SJSA1 (cell line): ENCODE measurements at places on chromosomes 2 and 18. TPM values are rescaled to one million over a fixed set of nuclear protein-coding genes. Genes with fewer than 3 reads are reported as not detected.

KCNS3 gene
- 4.9 and 35.6 TPM in 2 replicates for total RNA-seq

CD8A gene
- not detected in 2 replicates for total RNA-seq

LRRTM1 gene
- not detected in 2 replicates for total RNA-seq

REG3G gene
- not detected in 2 replicates for total RNA-seq

GPR35 gene
- total RNA-seq, result 0.13 TPM in 1 of 2 replicates, not detected in the other

- no peak overlapping the region for H3K4me3 ChIP-seq
- H3K36me3 ChIP-seq, result no peaks in the 10 kb centered on the region
- no peak overlapping the region for H3K27ac ChIP-seq
- DNase-seq, result no peak
- no peaks in the 10 kb centered on the region for H3K27me3 ChIP-seq
These were observed 28.3 kb upstream of the ICOS start for GRCh38 chr2:203908066-203908796.

GRCh38 chr18:26919627-26920026 is 54.1 kb upstream of the AQP4 start:
- H3K4me3 ChIP-seq, result no peak overlapping the region
- H3K36me3 ChIP-seq, result no peaks in the 10 kb centered on the region
- H3K27me3 ChIP-seq, result no peaks in the 10 kb centered on the region
- no peaks in the 10 kb centered on the region for H3K4me1 ChIP-seq

DNA sequence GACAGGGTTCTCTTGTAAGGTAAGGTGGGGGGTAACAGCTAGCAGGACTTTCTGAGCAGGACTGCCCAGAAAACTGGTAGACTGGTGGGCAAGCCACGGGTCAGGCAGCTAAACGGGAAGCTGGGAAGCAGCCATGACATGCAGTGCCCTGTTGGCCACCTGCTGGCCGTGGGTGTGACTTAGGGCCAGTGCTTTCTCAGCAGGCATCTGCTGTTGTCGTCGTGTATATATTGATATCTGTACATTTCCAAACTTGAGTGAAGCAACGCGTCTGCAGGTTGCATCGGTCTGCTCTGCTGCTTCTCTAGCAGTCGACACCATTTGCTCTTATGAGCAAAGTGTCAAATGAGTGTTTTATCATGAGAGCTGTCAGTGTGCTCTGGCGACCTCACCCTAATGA is 31.0 kb downstream of the COA5 start:
- no peaks in the 10 kb centered on the region for H3K27me3 ChIP-seq
- H3K4me3 ChIP-seq, result no peak overlapping the region
- H3K36me3 ChIP-seq, result no peaks in the 10 kb centered on the region; the same call in 1 of the 2 replicates
- H3K27ac ChIP-seq, result no peak overlapping the region
- no peaks in the 10 kb centered on the region for H3K4me1 ChIP-seq
- DNase-seq, result peak; percentile 37

DNA sequence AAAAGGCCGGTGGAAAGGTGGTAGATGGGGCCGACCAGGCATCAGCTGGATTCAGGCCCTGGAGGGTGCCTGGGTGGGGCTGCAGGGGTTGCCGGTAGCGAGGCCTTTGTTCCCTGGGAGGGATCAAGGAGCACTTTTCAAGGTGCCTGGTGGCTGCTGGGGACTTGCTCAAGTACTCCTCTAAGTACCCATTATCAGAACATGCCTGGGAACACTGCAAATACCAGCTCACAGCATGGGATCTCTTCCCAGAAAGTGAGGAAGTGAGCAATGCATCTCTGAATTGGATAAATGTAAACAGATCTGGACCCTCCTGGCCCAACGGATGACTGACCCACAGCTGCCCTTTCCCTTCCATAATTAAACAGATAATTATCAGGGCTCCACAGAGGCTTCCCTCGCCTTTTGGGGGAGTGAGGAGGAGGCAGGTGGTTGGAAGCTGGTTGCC is 210.5 kb downstream of the SH3RF3 start:
- H3K4me3 ChIP-seq, result no peak overlapping the region
- H3K27me3 ChIP-seq, result no peaks in the 10 kb centered on the region
- peak; percentile 77 for DNase-seq
- peak overlapping the region; percentile 75 for H3K27ac ChIP-seq

GRCh38 chr18:43705850-43706249 is 428.6 kb upstream of the SYT4 start:
- no peaks in the 10 kb centered on the region for H3K4me1 ChIP-seq
- no peak for DNase-seq
- H3K27ac ChIP-seq, result no peak overlapping the region
- no peaks in the 10 kb centered on the region for H3K27me3 ChIP-seq
- no peak overlapping the region for H3K4me3 ChIP-seq
- no peaks in the 10 kb centered on the region for H3K36me3 ChIP-seq
